ENCODE measurements at places on chromosomes 7 and 10.

DNA sequence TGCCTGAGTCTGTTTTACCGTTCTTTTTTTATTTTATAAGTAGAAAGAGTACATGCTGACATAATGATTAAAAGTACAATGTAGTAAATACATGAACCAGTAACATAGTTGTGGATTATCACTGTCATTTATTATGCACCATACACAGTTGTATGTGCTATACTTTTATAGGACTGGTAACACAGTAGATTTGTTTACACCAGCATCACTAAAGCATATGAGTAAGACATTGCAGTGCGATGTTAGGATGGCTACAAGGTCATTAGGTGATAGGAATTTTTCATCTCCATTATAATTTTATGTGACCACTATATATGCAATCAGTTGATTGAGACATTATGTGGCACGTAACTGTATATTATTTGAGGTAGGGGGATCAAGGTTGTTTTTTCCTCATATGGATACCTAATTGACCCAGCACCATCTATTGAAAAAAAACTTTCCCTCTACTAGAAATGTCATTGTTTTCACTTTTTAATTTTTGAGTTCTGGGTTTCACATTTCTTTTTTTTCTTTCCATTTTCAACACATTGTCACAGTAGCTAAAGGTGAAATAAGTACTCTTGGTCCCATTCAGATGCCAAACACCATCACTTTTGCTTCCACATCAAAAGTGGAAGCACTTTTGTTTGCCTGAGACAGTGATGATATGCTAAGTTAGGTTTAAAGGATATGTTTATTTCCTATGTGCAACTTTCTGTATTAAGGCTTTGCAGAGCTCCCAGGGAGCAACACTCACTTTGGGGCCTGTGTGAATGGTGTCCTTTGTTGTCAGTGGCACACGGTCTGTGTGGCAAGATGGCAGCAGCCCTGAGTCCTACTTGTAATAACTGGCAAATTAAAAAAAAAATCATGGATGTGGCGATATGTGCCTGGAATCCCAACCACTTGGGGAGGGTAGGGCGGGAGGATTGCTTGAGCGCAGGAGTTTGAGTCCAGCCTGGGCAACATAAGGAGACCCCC lies 17.1 kb downstream of the UBE2D1 start:
- DNase-seq = no peak

DNA sequence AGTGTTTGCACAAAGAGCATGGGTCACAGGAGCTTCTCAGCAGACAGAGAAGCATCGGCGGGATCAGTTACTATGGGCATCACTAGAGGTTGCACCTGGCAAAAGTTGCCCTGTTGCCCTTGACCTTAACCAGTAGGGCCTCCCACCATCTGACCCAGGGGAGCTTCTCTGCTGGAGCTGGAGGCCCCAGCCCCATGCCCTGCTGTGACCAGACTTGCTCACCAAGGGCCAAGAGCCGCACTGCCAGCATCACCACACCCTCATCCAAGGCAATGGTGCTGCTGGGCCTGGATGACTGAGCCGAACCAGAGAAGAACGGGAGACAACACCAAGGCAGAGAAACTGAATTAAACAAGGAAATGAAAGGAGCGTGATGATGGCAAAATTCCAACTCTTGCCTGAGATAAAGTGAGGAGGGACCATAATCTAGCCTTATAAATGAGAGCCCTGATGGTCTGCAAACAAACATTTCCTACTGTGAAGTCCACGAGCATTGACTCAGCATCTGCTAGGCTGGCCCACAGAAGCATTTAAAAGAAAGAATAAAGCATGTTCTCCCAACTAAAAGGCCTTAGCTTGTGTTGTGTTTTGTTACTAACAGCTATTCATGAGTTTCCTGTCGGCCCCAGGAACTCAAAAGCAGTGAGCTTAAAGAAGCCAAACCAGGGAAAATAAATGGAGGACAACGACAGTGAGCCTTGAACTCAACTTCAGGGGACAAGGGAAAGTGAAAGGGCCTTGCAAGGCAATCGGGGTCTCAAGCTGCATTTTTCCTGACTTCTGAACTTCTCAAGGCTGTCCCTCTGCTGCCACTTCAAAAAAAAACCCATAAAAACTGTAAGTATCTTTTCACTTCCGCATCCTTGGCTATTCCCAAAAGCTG lies 60.4 kb downstream of the AFAP1L2 start:
- no peak for DNase-seq

GRCh38 chr7:36827726-36828703 lies 103.7 kb upstream of the AOAH start:
- no peak for DNase-seq

DNA sequence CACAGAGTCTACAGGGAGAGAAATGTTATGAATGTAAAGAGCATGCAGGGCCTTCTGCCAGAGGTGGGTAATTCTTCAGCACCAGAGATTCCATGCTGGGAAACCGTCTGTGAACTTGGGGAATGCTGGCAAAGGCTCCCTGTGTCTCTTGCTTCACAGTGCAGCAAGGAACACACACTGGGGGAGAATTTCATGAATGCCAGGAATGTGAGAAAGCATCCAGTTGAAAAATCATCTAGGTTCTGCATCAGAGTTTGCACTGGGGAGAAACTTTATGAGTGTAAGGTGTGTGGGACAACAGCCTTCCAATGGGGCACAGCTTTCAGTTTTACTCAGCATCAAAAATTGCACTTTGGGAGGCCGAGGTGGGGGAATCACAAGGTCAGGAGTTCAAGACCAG lies 224.3 kb upstream of the IGFBP3 start:
- no peak for DNase-seq

DNA sequence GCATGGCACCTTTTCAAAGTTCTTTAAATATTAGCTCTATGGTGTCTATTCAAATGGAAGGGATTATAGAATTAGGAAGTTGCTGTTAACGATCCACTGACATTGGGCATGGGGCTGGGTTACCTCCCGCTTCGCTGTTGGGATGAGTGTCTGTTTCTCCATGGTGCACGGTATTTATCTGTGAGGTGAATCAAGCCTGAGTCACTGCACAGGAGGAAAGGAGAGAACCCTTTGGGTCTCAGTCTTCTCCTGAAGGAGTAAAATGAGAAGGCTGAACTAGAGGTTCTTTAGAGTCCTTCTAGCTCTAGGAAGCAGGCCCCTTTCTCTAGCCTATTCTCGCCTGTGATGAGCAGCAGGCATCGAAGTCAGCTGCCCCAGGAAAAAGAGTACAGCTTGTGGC lies 7.3 kb downstream of the JCAD start:
- DNase-seq = no peak

- no peak for DNase-seq
Measured at GRCh38 chr7:133829336-133829897, 297.7 kb upstream of the LRGUK start.

DNA sequence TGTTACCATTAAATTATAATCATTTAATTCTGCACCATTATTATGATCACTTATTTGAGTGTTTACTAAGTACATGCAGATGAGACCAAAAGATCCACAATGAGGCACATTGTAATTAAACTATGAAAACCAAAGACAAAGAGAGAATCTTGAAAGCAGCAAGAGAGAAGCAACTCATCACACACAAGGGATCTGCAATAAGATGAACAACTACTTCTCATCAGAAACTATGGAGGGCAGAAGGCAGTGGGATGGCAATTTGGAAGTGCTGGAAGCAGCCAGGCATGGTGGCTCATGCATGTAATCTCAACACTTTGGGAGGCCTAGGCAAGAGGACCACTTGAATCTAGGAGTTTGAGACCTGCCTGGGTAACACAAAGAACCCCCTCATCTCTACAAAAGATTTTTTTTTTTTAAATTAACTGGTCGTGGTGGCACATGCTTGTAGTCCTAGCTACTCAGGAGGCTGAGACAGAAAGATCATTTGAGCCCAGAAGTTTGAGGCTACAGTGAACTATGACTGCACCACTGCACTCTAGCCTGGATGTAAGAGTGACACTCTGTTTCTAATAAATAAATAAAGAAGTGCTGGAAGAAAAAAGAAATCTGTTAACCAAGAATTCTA lies 47.7 kb downstream of the CDK6 start:
- DNase-seq = no peak

GRCh38 chr7:53518319-53518718 lies 482.9 kb downstream of the POM121L12 start:
- DNase-seq = no peak

DNA sequence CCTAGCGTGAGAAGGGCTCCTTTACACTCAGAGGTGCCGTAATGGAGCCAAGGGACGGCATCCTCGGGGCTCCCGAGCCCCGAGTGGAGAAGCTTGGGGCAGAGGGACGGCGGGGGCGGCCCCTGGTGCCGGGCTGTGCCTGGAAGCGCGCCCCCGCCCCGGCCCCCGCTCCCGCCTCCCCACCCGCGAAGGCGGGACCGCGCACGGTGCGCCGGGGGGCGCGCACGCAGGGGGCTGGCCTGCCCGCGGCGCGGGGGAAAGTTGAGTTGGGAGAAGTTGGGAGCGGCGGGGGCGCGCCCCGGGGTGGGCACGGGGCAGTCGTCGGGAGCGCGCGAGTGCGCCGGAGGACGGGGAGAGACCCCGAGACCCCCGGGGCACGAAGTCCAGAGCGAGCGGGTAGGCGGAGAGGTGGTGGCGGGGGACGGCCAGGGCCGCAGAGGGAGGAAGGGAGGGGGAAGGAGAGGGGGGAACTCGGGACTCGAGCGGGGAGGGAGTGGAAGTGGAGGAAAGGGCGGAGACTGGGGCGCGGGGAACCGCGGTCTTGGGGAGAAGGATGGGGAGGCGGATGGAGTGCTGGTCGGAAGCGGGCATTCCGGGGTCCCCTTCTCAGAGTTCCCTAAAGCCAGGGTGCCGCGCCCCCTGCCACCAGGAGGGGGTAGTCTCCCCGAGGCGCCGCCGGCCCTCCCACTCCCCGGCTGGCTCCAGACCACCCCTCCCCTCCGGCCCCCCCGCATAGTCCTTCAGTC lies at the start of gene SLC4A2:
Gene SLC4A2, plus strand, starts transcription at position 223 of the 746 bp plus-strand sequence. CDS start 2,399 bp downstream, outside the sequence.
- DNase-seq = peak; percentile 45

DNA sequence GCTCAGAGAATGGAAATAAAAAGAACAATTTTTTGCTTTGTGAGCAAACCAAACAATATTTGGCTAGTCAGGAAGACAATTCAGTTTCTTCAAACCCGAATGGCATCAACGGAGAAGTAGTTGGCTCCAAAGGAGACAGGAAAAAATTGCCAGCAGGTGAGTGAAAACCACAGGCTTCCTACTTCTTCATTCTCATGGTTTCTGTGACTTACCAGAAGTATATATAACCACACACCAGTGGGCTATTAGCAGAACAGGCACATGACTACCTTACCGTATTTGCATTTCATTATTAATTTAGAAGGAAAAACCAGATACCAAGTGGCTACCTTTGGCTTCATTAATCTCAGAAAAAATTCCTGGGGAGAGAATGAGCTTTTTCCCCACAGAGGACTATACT lies 8.8 kb downstream of the TDRD1 start:
- no peak for DNase-seq

DNA sequence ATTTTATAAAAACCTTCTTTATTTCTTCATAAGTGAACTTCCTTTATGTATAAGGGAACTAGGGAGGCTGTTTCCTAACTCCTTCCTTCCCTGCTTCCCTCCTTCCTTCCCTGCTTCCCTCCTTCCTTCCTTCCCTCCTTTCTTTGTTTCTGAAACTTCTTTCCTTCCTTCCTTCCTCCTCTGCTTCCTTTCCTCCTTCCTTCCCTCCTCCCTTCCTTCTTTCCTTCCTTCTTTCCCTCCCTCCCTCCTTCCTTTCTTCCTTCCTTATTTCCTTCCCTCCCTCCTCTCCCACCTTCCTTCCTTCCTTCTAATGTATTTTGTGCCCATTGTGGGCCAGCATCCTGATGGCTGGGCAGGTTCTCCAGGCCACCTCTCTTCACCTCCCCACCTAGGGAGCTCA lies 26.8 kb upstream of the UCN3 start:
- no peak for DNase-seq

- no peak for DNase-seq
Measured at GRCh38 chr7:47498229-47499056, 83.5 kb downstream of the TNS3 start.

DNA sequence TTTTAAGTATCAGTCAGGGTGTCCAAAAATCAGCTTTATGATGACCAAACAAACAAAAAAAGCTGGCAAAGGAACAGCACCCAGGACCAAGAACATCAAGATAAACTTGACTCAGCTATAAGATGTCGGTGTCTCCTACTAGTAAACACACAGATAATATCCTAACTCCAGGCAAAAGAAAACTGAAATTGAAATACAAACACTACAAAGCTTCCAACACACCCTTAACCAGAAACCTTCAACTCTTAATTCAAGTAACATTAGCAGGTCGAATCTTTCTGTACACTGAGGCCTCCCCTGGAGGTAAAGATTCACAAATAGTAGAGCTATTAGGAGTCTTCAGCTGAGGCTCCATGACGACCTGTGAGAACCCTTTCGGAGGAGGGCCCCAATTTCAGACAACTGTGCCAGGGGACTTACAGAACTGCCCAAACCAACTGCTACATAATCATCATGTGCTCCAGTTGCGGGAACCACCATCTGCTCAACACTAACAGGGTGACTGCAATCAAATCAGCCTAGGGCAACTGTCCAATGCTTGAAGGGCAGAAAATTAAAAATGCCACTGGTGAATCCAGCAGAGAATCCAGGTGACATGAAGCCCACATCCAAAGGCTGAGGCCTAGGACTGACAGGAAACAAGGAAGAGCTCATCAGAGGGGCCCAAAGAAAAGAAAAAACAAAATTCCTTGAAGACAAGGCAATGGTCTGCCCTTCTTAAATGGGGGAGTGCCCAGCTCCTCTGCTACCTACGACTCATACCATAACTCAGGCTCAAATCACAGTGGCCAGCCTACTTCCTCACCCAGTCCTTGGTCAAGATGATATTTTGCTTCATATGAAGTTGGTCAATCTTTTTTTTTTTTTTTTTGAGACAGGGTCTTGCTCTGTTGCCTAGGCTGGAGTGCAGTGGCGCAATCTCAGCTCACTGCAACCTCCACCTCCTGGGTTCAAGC lies 20.0 kb downstream of the XPNPEP1 start:
- DNase-seq = peak; percentile 91

- DNase-seq = no peak
Measured at GRCh38 chr7:1850976-1851571, 181.0 kb downstream of the ELFN1 start.

GRCh38 chr10:3623746-3624145 lies 161.3 kb downstream of the KLF6 start:
- no peak for DNase-seq

GRCh38 chr7:84735677-84736076 lies 451.2 kb downstream of the SEMA3D start:
- DNase-seq = peak; percentile 30

GRCh38 chr7:127760436-127761031 lies 108.5 kb downstream of the SND1 start:
- no peak for DNase-seq

DNA sequence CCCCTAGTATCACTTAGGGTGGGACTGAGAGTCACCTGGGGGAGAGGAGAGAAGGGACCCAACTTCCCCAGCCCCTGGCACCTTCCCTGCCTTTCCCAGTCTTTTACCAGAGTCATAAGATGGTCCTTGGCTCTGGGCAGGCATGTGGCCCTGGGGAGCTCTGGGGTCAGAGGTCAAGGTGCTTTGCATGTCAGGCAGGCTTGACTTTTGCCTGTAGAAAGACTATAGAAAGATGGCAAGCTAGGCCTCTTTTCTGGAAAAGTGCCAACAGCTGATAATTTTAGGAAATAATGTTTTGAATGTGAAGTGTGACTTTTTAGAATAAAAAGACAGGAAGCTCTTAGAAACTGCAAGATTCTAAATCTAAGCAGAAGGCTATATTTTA lies 67.5 kb downstream of the MKI67 start:
- DNase-seq = no peak

All from DMS 273 treated with DMSO at 0.1 percent for 48 hours (cell line).